ENCODE measurements at places on chromosomes 1 and 21.

DNA sequence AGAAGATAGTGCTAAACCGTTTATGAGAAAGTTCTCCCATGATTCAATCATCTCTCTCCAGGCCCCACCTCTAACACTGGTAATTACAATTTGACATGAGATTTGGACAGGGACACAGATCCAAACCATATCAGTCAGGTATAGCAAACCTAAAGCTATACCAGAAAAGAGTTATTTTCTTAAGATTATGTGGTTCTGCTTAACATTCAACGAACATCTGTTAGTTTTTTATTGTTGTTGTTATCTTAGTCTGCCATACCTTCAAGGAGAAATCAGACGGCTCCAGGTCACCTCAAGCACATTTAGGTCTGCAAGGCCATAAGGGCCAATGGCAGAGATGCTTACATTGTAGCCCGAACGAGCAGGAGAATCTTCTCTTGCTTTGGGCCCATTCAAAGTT lies 89.5 kb upstream of the ETV3 start:
- no peak for DNase-seq

DNA sequence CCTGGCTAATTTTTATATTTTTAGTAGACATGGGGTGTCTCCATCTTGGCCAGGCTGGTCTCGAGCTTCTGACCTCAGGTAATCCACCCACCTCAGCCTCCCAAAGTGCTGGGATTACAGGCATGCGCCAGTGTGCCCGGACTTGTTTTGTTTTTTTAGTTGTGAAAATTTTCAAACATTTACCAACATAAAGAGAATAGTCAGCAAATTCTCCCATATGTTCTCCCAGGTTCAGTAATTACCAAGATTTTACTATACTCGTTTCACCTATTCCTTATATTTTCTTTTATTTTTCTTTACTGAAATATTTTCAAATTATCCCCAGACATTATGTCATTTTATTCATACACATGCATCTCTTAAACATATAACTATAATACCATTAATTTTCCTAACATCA lies 218.1 kb upstream of the L1TD1 start:
- DNase-seq = no peak

- DNase-seq = peak; percentile 61
Measured at GRCh38 chr1:63615768-63616420, 22.7 kb downstream of the PGM1 start.

DNA sequence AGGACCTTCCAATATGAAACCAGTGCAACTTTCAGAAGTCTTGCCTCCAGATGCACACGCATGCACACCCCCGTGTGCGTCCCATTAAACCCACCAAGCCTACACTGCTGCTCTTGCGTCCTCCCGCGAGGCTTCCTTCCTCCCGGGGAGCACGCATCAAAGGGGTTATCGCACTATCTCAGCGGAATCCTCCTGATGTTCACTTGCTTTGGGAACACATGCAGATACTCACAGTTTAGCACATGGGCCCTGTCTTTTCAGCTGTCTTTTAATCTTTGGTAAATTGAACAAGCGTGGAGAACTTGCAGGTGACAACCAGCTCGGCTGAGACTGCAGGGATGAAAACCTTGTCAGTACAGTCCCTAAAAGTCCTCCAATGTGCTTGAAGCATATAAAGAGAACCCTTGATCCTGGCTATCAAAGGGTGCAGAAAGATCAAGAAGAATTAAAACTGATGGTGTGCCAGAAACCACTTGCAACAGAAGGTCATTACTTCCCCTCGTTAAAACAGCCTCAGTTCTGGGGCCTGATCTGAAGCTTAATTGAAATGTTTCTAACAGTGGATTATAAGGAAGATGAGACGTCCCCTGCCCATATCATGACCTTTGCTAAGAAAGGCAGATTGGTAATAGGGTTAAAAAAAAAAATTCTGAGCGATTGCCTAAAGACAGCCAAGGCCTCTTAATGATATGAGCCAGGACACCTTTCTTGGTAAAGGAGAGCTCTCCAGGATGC lies 149.4 kb upstream of the LMO4 start:
- DNase-seq = no peak

- DNase-seq = no peak
Measured at GRCh38 chr1:223479718-223480425, 86.7 kb downstream of the CCDC185 start.

- no peak for DNase-seq
Measured at GRCh38 chr1:200741551-200742207, 3.0 kb downstream of the CAMSAP2 start.

GRCh38 chr21:31731056-31731856 lies 662 bp downstream of the SCAF4 start:
- DNase-seq = peak; percentile 29

DNA sequence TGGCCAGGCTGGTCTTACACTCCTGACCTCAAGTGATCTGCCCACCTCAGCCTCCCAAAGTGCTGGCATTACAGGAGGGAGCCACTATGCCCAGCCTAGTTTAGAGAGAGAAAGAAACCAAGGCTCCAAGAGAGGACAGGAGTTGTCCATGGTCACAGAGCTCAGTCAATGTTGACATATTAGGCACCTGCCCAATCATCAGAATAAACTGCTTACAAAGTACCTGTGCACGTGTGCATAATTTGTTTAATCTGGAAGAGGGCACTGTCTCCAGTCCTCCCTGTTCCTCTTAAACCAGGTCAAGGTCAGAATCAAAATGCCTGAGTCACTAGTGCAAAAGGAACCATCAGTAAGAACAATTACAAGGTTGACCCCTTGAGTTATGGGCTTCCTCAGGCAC lies 20.3 kb upstream of the MPZL1 start:
- DNase-seq = no peak

Data from right lung (tissue), 10 donors.